ENCODE measurements at places on chromosomes 16 and 17. TPM values are rescaled to one million over a fixed set of nuclear protein-coding genes. Genes with fewer than 3 reads are reported as not detected.

PLXDC1 gene
- 9.5 TPM for total RNA-seq

- no peak for DNase-seq
Measured at GRCh38 chr16:82506692-82507670, 119.8 kb upstream of the CDH13 start.

GRCh38 chr16:85919271-85920267 is 20.6 kb downstream of the IRF8 start:
- no peak for DNase-seq

MARVELD3 gene
- total RNA-seq: not detected

- DNase-seq: no peak
Measured at GRCh38 chr16:4966736-4967453, 8.8 kb downstream of the SEC14L5 start.

DNA sequence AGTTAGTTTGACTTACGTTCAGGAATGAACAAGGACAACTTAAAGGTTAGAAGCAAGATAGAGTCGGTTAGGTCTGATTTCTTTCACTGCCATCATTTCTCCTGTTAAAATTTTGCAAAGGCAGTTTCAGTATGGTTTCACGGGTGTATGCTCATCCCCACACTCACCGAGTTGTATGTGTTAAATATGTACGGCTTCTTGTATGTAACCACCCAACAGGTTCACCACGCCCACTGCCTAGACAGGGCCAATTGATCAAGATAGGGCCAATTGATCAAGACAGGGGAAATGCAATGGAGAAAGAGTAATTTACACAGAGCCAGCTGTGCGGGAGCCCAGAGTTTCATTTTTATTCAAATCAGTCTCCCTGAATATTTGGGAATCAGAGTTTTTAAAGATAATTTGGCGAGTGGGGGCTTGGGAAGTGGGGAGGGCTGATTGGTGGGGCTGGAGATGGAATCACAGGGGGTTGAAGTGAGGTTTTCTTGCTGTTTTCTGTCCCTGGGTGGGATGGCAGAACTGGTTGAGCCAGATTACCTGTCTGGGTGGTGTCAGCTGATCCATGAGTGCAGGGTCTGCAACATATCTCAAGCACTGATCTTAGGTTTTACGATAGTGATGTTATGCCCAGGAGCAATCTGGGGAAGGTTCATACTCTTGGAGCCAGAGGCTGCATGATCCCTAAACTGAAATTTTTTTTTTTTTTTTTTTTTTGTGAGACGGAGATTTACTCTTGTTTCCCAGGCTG is 62.4 kb upstream of the PLCG2 start:
- no peak for DNase-seq

All from heart right ventricle (tissue), 16 donors.